Substantia nigra (tissue), 51 donors: ENCODE measurements at places on chromosomes 16 and 17.
A peak's percentile ranks its signal among the peaks of the same experiment; 100 is the strongest.

DNA sequence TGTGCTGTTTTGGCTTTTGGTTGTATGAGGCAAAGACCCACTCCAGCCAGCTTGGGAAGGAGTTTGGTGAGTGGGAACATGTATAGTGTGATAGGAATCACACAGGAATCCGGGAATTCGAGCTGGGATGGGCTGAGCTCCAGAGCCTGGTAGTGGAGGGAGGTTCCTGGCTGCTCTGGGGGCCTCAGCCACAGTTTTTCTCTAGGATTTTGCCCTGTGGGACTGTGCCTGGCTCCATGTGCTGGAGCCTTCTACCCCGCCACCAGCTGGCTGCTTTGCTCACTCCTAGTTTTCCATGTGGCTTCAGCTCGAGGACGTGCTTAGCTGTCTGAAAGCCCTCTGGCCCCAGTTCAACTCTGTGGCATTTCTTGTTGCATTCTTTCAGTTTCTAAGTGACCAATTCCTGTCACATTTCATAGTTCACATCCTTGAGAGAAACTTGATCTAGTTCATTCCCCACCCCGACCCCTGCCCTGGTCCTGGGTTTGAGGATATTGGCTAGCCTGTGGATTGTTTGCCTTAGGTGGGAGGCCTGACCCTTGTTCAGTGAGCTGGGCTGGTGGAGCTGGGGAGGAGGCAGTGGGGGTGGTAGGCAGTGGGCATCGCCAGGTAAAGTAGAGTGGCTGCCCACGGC, 5.0 kb downstream of the SEC14L1 start:
- peak; percentile 48 for DNase-seq

- no peak for DNase-seq
These were observed 84.7 kb upstream of the CLEC3A start for GRCh38 chr16:77937473-77938149.

DNA sequence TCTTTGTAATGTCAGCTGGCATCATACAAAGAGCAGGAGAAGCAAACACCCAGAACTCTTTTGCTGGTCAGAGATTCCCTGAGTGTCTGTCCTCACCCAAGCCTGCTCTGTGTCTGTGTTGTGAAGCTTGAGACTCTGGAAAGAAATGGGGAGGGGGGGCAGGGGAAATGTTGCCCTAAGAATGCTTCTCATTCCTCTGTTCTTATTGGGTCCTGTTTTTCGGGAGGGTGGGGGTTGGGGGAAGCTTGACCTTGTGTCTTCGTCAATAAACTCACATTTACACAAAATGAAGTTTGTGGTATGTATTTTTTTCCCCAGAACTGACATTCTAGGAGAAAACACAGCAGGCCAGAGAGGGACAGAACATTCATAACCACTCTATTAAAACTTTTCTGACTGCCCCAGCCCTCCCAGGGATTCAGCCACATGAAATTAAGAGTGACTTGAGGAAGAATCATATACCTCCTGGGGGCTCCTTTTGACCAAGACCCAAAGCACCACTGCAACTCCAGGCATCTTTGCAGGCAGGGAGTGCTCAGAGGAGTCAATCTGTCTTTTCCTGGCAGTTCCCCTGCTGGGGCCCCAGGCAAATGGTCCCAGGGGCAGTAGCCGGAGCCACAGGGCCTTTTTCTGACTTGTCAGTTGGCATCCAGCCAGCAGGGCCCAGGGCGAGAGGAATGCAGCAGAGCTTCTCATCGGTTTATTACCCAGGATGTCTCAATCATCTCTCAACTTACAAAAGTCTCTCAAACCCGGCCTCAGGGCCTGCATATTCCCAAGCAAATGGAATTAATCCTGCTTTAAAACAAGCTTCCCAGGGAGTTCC, 5.1 kb upstream of the RASL10B start:
- no peak for DNase-seq

- DNase-seq, result no peak
These were observed 15.6 kb upstream of the IL4R start for GRCh38 chr16:27298132-27298531.

- no peak for DNase-seq
These were observed 68.1 kb upstream of the SEC14L1 start for GRCh38 chr17:77072670-77073069.

GRCh38 chr17:3754458-3755334, 31.0 kb downstream of the HASPIN start:
- DNase-seq, result no peak

DNA sequence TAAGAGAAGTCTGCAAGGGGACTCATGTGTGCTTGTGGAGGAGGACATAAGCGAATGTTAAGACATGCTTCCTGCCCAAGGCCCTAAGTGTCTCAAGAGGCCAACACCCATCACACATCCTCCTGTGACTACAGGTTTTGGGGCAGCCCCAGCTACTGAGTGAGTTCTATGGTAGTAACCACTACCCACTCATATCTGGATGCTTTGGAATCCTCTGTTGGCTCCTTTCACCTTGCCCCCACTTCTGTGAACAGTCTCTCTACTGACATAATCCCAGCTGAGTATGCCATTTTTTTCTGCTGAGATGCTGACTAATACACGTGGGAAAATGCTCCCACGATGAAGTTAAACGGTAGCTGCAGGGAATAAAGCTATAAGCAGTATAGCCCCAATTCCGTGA, 153.5 kb downstream of the VPS53 start:
- no peak for DNase-seq

- DNase-seq, result no peak
These were observed 11.7 kb downstream of the ZFHX3 start for GRCh38 chr16:73036074-73036826.

DNA sequence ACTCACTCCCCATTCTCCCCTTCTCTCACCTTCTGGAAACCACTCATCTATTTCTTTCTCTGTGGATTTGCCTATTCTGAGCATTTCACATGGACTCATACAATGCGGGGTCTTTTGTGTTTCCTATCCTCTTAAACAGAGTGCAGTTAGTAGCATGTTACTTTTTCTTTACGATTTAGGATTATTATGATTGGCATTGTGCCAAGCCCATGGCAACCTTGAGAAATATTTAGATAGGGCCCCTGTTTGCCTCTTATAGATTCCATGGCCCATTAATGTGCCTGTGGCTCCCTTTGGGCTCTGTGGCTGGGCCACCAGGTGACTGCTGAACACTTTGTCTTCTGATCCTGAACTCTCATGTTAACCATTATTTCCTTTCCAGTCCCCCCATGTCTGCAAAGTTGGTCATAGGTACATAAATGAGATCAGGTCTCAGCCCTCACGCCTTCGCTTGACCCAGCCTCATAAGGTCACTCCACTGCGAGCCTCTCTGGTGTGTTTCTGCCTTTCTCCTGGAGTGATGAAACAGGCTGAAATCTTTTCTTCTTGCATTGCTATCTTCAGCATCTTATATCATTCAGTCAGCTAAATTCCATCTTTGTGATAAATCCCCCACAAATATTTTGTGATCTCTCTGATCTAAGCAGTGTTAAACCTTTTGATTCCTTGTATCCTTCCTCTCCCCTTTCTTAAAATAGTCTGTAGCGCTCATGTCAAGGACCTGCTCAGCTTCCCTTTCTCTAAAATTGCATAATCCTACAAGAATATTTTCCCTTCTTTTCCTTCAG, 44.0 kb downstream of the MYH3 start:
- no peak for DNase-seq

- DNase-seq, result no peak
These were observed 13.2 kb downstream of the NAGPA start for GRCh38 chr16:5020551-5020950.

DNA sequence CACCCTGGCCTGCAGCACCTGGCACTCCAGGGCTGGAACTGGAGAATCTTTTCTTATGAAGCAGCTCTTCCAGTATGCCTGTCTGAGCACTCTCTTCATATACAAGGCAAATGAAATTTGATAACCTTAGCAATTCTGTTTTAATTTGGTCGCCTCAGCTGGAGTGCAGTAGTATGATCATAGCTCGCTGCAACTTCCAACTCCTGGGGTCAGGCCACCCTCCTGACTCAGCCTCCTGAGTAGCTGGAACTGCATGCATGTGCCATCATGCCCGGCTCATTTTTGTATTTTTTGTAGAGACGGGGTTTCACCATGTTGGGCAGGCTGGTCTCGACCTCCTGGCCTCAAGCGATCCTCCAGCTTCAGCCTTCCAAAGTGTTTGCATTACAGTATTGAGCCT, 140.8 kb upstream of the CHMP6 start:
- no peak for DNase-seq

DNA sequence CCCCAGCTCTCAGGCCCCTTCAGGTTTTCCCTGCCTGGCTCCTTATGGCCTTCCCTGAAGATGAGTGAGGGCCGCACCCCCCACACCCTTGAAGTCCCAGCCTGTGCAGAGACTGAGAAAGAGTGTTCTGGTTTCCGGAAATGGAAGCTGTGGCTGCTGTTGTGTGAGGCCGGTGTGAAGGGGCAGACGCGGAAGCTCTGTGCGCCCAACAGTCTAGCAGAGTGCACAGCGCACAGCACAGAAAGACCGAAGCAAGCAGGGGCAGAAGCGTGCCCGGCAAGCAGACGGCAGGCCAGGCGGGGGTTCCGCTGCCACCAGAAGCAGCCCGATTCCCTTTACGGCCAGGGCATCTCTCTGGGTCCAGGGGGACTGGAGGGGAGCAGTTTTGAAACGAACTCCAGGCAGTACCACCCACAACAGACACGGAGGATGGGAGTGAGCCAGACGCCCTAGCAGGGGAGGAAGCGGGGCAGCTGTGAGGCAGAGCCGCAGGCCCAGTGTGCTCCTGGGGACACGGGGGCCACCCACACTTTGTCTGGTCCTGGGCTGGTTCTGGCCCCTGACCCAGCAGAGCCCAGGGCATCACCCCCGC, 16.7 kb downstream of the TPSG1 start:
- no peak for DNase-seq

- DNase-seq, result no peak
These were observed 164.0 kb downstream of the PMP22 start for GRCh38 chr17:15101175-15101574.

- DNase-seq, result no peak
These were observed 144.5 kb downstream of the CLEC16A start for GRCh38 chr16:11088831-11089230.
